ENCODE measurements at places on chromosomes 2 and 18.

- DNase-seq: no peak
These were observed 98.0 kb upstream of the CXCR4 start for GRCh38 chr2:136215908-136216472.

DNA sequence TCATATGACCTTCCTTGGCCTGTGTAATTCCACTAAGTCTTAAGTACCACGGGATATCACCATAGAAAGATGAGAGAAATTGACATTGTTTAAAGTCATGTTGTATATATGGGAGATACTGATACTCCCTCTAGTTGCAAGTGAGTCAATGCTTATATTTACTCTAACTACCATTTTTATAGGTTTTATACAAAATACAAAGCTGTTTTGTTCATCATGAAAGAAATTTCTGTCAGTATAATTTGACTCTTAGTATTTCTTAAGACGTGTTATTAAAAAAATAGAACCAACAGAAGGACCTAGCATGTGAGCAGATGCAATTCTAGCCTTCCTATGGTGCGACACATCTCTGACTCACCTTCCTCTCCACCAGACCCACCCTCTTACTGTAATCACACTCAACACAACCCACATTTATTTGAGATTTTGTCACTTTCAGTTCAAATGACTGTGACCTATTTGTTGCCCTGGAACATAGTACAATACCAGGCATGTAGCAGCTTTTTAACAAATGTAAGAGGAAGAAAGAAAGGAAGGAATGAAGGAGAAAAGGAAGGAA is 453.1 kb downstream of the CMPK2 start:
- peak; percentile 20 for DNase-seq

DNA sequence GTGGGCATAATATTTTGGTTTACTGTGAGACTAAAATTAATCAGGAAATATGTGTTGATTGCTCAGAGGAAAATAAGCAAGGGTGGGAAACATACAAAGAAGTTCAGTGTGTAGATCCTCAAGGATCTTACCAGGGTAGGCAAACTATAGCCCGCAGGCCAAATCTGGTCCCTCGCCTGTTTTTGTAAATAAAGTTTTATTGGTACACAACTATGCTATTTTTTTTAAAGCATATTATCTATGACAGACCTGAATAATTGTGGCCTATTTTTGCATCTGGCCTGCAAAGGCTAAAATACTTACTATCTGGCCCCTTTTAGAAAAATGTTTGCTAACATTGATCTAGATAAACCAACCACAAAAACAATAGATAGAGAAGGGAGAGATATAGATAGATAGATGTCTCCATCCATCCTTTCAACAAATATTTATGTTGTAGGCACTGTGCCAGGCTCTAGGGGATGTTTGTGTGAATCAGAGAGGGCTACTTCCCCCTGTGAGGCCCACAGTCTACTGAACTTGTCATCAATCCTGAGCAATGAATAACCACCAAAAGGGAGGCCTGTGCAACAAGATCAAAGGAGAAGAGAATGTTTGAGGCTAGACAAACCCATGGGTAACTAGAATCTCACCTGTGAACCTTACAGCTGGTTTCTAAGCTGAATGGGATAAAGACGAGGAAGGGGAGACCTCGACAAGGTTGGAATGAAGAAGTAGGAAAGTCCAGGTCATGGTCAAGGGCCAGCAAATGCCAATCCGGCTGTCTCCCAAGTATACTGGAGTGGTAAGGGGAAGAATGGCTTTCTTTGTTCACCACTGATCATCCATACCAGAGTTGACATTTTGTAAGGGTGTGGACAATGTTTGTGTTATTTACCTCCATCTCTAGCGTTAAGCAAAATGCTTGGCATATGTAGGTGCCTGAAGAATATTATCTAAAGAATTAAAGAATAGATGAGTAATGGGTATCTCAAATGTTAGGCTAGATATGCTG is 23.6 kb downstream of the ALPK2 start:
- peak; percentile 29 for DNase-seq

GRCh38 chr2:624096-624495 is 53.1 kb downstream of the TMEM18 start:
- no peak for DNase-seq

DNA sequence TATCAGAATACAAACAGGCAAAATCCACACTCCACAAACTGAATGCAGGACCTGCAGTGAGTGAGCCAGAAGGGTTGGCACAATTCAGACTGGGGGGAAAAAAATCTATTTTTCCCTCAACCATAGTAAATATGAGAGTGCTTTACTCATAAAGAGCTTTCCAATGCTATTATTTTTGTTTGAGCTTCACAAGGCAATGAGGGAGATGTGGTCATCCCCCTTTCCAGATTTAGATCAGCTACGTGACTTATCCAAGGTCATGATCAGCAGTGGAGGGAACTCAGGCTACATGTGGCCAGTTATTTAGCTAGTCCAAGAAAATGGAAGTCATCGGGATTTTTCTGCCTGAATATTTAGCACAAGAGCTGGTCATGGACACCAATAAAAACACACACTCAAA is 120.4 kb upstream of the KLF7 start:
- no peak for DNase-seq

- no peak for DNase-seq
These were observed 39.0 kb downstream of the ARL5A start for GRCh38 chr2:151789055-151789834.

DNA sequence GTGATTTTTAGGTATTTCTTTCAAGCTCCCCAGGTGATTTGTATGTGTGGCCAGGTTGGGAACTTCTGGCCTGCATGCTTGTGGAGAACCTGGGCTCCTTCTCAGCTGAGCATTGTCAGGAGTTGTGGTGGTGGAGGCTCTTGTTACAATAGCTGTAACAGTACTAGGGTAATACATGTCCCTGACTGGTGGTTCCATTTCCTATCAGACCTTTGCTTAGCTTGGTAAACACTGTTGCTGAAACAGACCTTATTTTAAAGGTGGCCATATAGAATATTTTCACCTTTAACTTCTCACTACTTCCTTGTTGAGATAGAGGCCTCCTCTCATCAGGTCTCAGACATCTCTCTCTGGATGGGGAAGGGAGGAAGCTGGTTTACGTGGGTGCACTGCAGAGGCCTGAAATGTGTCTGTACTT is 79.2 kb downstream of the SETBP1 start:
- DNase-seq: no peak

DNA sequence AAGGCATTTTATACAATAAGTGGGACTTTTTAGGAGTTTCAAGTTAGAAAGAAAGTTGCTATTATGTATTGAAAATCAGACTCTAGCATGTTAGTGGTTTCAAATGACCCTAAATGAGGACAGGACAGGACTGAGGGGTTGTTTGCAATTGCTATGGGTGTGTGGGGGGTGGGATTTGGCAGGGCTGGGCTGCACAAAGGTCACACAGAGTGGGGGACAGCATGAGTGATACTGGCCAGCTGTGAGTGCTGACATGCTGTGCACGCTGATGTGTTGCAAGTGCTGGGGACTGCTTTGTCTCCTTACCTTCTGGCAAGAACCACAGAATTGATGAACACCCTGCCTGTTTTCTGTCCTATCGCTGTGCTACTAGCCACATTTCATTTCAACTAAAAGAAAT is 29.8 kb downstream of the RNMT start:
- DNase-seq: no peak

GRCh38 chr2:1414121-1414520 is 858 bp downstream of the TPO start:
- no peak for DNase-seq

DNA sequence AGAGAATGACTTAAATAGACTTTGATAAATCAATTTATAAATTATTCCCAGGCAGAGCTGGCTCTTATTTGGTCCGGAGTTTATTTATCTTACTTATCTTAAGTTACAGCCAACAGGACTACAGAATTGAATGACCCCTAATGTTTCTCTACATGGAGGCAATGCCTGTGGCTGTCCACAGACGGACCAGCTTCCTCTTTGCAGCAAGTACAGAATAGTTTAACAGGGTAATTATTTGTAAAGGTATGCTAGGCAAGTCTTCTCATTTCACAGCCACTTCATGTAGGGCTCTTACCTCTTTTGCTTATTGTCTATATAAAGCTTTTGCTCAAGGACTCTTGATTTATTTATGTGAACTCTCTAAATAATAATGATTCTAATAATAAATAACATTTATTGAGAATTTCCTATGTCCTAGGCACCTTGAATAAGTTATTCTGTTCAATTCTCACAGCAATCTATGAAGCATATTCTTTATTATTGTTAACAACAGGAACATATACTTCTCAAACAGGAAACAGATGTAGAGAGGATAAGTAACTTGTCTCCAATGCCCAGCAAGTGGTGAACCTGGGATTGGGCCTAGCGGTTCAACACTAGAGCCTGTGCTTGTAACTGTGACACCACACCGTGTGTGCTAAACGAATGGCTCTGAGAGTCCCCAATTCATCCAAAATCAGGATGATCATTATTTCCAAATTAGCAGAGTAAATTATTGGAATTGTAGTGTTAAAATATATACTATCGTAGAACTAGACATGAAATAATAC is 58.8 kb upstream of the NXPH2 start:
- no peak for DNase-seq

- DNase-seq: no peak
These were observed 593.9 kb upstream of the NETO1 start for GRCh38 chr18:73461780-73462059.

DNA sequence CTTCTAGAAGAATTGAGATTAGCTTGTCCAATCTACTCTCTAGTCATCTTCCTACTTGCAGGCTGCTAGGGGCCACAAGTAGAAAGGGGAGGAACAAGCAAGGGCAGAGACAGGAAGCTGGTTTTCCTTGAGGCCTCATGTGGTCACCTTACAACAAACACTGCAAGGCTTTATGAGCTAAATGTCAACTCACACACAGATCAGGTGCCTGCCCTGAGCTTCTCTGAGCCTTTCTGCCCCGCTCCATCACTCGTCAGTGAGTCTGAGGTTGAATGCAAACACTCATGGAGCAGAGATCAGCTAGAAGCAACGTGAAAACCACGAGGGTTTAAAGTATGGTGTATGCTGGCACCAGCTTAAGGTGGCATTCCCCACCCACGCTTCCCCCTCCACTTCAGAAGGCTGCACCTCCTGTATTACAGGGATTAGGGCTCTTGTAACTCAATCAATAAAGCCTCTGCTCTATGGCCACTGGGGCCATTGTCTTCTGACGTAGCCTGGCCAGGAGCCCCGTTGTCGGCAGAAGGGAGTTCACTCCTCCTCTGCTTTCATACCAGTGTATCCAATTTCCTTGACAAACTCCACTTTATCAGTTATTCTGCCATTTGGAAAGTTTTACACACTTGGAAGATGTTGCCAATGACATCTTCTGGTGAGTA is 5.4 kb upstream of the CRYGC start:
- no peak for DNase-seq

DNA sequence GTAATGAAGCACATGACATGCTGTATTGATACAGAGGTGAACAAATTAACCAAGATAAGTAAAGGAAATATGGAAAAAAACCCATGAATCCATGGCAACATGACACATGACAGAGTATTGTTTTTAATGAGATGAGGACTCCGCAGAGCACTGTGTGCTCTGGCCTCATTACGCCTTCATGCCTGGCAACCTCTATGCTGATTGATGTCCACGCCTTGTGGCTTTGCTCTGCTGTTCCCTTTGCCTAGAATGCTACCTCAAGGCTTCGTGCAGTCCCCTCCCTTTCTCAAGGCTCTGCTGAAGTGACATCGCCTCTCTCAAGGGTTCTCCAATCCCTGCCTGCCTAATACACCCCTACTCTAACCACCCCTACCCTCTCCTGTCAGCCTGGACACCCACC is 8.4 kb downstream of the SIGLEC15 start:
- no peak for DNase-seq

GRCh38 chr18:77857678-77858655 is 608.3 kb downstream of the GALR1 start:
- DNase-seq: no peak

- peak; percentile 14 for DNase-seq
These were observed 122.1 kb downstream of the TMEM247 start for GRCh38 chr2:46601328-46601963.

GRCh38 chr18:42860011-42860410 is 255.5 kb downstream of the RIT2 start:
- DNase-seq: peak; percentile 49

GRCh38 chr2:19870792-19871191 is 31.0 kb downstream of the TTC32 start:
- DNase-seq: no peak

GRCh38 chr2:124048102-124048501 is 23.0 kb downstream of the CNTNAP5 start:
- DNase-seq: no peak
